NCI-H2081 treated with DMSO at 0.1 percent for 48 hours (cell line): ENCODE measurements at places on chromosomes 1 and 21.

DNA sequence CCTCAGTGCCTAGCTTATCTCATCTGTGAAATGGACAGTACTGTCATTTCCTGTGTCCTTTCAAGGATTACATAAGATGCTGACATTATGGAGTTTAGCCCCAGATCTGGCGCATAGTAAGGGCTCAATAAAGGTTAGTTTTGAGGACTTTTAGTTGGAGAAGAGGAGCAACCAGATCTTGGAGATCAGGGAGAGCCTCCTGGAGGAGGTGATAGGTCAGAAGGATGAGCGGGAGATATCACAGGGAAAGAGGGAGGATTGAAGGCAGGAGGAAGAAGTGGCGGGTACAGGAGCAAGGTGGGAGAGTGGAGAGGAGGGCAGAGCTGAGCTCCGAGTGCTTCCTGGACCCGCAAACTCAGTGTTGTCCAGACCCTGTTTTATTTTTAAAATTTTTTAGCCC is 17.5 kb downstream of the SLC66A1 start:
- no peak for DNase-seq

DNA sequence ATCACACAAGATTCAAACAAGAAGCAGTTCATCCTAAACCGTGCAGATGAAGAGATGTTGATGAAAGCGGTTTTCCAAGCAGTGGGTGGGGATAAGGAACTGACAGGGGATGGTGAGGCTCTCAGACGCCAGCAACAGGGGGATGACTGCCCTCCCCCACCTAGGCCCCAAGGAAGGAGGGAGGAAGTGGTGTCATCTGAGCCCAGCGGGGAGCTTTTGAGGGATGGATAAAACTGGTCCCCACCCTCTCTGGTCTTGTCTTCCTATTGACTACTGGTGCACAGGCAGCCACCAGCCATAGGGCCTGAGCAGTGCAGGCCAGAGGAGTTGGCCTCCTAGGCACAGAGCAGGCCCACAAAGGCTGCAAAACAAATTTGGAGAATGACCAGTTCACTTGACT is 175.5 kb downstream of the HUNK start:
- DNase-seq: no peak

DNA sequence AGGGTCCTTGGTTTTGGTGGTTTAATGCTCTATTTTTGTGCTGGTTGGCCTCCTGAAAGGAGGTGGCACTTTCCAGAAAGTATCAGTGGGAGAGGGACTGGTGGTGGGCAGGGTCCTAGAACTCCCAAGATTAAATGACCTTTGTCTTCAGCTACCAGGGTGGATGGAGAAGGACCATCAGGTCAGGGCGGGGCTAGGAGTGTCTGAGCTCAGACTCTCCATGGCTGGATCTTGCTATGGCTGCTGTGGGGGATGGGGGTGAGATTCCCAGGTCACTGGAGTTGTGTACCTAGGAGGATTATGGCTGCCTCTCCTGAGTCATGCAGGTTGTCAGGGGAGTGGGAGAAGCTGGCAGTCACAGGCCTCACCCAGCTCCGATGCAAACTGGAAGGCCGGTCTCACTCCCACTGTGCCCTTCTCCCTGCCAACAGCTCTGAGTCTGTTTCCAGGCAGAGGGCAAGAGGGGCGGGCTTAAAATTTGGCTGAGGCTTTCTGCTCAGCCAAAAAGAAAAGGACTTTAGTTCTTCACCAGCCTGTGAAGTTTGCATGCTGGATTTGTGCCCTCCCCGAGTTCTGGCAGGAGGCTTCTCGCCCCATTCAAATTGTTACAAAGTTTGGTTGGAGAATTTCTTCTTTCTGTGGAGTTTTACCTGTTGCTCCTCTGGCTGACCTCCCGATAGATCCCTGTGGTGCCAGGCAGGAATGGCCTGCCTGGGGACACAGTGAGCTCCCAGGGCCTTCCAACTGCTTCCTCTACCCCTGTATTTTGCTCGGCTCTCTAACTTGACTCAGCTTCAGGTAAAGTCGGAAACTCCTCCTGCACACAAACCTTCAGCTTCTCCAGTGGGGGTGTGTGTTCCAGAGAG is 13.1 kb upstream of the KYAT3 start:
- no peak for DNase-seq

DNA sequence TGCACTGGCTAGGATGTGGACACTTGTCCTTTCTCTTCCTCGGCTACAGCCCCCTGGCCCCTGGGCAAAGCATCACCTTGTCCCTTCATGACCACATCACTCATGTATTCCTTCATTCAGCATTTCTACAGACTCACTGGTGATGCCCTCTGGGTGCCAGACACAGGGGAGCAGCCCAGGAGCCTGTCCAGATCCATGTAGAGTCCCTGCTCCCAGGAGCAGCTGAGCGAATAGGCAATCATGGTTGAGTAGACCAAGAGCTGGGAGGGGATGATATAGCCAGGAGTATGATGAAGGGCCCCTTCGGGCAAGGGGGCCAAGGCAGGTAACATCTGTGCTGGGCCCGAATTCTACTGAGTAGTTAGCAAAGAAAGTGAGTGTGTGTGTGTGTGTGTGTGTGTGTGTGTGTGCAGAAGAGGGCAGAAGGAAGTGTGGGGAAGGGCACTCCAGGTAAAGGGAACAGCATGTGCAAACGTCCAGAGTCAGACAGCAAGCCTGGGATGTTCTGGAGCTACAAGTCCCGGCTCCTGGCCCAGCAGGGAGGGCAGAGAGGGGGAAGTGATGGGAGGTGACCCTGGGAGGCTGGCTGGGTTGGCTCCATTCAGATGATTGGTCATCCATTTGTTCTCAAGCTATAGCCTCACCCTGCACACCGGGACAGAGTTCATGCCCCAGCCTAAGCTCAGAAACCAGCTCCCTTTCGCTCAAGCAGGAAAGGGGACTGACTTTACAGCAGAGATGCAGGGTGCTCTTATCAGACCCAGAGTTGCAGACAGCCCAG is 21.0 kb upstream of the PIK3CD start:
- no peak for DNase-seq

DNA sequence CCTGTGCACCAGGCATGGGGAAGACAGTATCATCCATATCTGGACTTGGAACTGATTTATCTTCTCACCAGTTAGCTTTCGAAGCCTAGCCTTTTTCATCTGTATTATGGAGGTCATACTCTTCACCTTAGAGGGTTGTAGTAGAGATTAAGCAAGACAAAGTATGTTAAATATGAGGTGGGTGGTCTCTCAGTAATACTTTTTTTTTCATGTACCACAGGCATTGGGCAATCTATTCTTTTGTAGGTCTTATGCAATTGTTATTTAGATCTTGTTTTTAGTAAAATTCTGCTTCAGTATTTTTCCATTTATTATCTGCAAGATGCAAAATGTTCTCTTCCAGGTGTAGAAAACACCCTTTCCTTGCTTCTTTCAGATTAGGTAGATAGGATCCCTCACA is 35.2 kb upstream of the OR2B11 start:
- DNase-seq: no peak

DNA sequence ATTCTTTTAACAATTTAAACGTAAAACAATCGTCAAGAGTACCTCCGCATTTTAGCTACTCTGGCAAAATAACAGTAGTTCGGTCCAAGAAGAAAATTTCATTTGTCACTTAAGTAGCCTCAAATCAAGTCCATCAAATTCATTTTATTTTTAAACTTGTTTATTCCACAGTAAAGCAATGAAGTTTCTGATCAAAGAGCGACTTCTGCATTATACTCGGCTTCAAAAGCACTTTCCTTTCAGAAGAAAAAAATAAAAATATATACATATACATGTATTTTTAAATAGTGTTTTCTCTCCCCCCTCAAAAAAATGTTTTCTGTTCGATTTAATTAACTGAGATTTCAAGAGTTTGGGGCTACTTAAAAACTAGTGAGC is 115.0 kb downstream of the RERE start:
- no peak for DNase-seq

- DNase-seq: no peak
Observed at GRCh38 chr1:184958554-184959353, 15.6 kb downstream of the NIBAN1 start.

GRCh38 chr1:24122776-24123175 is 10.8 kb upstream of the MYOM3 start:
- no peak for DNase-seq

DNA sequence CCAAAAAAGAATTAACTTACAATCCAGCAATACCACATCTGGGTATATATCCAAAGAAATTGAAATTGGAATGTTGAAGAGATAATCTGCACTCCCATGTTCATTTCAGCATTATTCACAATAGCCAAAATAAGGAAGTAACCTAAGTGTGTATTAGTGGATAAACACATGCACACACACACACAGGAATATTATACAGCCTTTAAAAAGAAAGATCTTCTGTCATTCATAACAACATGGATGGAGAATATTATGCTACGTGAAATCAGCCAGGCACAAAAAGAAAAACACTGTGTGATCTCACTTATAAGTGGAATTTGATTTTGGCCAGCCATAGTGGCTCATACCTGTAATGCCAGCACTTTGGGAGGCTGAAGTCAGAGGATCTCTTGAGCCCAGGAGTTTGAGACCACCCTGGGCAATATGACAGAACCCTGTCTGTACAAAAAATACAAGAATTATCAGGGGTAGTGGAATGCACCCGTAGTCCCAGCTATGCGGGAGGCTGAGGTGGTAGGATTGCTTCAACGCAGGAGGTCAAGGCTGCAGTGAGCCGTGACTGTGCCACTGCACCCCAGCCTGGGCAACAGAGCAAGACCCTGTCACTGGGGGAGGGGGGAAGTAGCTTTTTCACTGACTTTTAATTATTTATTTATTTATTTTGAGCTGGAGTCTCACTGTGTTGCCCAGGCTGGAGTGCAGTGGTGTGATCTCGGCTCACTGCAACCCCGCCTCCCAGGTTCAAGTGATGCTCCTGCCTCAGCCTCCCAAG is 9.3 kb upstream of the EIF2B3 start:
- DNase-seq: no peak

DNA sequence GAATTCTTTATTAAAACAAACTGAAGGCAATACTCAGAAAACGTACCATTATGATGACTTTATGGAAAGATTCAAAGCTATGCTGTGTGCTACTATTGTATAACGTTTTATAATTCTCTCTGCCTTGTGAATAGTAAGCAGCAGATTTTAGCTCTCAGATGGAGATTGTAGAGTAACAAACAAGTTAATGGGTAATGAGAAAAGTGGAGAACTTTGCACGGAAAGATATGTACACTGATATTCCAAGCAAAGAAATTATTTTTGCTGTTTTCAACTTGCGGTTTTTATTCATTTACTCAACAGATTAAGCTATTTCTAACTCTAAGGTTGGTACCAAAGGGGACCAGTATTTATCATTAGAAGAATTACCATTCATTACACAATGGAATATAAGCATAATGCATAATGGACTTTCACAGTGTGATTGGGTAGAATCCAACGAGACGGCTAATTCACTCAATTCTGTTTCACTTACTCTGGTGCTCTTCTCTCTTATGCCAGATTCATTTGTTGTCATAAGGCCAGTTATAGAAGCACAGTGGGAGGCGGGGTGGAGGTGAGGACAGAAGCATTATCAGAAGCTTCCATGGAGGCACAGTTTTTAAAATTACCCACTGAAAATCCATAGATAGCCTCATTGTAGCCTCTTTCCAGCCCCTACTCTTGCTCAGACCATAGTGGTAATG is 38.6 kb downstream of the ATP1B1 start:
- DNase-seq: peak; percentile 14

GRCh38 chr21:14903172-14903865 is 161.5 kb downstream of the NRIP1 start:
- no peak for DNase-seq

DNA sequence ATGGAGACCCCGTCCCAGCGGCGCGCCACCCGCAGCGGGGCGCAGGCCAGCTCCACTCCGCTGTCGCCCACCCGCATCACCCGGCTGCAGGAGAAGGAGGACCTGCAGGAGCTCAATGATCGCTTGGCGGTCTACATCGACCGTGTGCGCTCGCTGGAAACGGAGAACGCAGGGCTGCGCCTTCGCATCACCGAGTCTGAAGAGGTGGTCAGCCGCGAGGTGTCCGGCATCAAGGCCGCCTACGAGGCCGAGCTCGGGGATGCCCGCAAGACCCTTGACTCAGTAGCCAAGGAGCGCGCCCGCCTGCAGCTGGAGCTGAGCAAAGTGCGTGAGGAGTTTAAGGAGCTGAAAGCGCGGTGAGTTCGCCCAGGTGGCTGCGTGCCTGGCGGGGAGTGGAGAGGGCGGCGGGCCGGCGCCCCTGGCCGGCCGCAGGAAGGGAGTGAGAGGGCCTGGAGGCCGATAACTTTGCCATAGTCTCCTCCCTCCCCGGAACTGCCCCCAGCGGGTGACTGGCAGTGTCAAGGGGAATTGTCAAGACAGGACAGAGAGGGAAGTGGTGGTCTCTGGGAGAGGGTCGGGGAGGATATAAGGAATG is 505 bp downstream of the LMNA start:
- DNase-seq: no peak

- DNase-seq: no peak
Observed at GRCh38 chr1:51072651-51073050, 29.4 kb upstream of the C1orf185 start.

GRCh38 chr1:33133478-33134105 is 48.3 kb downstream of the TRIM62 start:
- no peak for DNase-seq

DNA sequence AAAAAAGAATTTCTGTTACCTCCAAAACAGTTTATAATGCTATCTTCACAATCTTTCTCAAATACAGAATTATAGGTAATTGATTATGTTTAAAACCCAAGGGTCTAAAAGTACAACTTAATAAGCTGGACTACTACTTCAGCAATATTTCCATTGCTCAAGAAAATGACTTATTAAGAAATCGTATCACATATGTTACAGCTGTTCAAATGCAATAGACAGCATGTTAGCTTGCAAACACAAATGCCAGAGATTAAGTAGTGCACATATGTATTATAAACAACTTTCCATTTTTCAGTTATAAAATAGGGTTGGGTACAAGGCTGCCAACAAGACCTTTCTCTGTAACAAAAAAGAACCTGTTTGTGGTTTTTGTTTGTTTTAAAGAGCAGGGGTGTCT is 211.0 kb upstream of the DMRTA2 start:
- no peak for DNase-seq

DNA sequence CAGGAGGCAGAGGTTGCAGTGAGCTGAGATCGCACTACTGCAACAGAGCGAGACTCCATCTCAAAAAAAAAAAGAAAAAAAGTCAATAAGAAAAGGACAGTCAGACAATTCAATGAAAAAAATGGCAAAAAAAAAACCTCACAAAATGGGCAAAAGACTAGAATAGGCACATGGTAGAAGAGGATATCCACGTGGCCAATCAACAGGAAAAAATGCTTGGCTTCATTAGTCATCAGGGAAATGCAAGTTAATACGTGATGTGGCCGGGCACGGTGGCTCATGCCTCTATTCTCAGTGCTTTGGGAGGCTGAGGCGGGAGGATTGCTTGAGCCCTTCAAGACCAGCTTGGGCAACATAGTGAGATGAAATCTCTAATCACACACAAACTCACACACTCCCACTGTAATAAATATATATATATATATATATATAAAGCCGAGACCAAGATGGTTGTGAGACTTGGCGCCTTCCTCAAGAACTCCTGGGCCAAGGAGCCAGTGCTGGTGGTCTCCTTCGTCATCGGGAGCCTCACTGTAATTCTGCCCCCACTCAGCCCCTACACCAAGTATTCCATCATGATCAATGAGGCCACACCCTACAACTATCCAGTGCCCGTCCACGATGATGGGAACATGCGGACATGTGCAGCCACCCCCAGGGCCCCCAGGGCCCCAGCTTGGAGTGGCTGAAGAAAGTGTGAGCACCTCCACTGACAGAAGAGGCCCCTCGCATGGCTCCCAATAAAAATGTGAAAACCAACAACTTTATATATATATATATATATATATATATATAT is 22.9 kb upstream of the LEFTY2 start:
- DNase-seq: no peak
